AG08395 (cell line): ENCODE measurements at places on chromosomes 1 and 21.

- no peak for DNase-seq
Observed at GRCh38 chr21:44089001-44089911, 17.9 kb upstream of the PWP2 start.

DNA sequence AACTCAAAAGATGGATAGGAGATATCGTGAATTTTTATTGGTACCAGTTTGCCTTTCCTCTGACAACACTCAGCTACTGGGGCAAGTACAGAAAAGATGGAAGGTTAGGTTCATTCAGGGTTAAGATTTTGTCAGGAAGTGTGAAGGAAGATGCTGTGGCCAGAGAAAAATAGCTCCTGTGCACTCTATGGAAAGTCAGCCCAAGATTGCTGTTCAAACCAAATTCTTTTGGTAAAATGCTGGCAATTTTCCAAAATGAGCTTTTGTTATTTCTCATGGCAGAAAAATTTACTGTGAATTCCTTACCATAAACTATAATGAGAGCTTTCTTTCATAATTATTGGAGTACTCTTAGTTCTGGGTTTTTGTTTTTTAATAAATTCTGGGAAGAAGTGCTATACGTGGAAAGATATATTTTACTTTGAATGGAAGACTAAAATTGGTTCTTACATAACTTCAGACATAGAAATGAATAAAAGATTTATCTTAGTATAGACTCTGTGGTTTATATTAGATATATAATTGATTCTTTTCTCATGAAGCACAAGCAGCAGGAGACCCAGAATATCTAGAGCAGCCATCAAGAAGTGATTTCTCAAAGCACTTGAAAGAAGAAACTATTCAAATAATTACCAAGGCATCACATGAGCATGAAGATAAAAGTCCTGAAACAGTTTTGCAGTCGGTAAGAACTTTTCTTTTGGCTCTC is 112.2 kb downstream of the USP25 start:
- peak; percentile 54 for DNase-seq

- peak; percentile 19 for DNase-seq
Observed at GRCh38 chr1:197481101-197481500, 213.0 kb downstream of the CRB1 start.

DNA sequence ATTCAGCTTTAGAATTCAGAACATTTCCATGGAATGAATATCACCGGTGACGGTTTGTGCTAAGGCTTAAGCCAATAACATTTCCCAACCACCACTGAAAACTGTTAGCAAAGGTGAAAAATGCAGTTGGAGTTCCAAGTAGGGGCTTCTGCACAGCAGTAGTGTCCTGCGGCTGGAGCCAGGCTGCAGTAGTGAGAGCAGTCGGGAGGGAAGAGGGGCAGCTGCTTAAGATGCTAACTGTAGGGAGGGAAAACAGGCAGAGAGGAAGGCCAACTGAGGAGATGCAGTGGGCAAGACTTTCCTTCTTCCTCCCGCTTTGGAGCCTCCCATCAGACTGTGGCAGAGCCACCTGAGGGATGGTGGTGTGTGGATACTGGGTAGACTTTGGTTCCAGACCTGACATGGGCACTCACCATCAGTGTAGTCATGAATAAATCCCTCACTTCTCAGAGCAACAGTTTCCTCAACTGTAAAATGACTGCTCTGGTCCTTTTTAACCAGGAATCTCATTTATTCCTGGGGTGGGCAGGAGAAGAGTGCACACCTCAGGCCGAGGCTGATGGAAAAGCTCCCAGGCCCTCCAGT is 3.2 kb downstream of the F3 start:
- DNase-seq, result no peak

- DNase-seq, result no peak
Observed at GRCh38 chr1:229086091-229086490, 184.8 kb upstream of the RAB4A start.
